ENCODE measurements at places on chromosomes 2 and 18. TPM values are rescaled to one million over a fixed set of nuclear protein-coding genes. Genes with fewer than 3 reads are reported as not detected.
A peak's percentile ranks its signal among the peaks of the same experiment; 100 is the strongest.

DNA sequence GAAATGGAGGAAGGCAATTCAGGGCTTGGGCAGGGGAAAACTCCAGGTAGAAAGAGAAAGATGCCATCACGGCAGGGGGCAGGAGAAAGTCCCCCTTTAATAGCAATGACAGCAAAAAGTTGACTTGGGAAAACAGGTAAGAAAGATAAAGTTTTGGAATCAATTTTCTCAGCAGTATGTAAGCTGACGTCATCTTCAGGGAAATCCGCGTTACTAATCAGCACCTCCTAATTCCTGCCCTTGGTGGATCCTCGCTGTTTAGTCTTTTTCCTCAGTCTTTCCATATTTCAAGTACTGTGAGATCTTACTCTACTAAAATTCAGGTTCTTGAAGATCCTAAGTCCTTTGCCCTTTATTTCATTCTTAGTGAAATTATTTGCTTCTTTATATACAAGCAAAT is 233.0 kb downstream of the MREG start:
- DNase-seq, result no peak

- no peak for DNase-seq
Measured at GRCh38 chr2:178119179-178119922, 7.1 kb downstream of the RBM45 start.

DNA sequence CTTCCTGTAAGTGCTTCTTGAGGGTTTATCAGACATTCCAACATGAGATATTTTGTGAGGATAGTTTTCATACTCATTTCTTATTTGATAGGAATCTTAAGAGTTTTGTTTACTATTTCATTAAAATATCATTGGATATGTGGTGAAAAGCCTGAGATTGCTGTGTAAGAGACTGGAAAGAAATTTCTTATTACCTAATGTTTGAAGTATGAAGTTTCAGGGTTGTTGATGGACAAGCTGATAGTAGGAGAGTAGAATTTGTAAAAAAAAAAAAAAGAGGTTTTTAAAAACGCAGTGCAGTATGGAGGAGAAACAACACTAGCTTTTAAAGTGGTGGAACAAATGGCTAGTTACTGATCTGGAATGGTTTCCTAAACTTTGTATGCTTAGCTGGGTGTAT is 7.7 kb downstream of the EPB41L5 start:
- DNase-seq, result no peak

DNA sequence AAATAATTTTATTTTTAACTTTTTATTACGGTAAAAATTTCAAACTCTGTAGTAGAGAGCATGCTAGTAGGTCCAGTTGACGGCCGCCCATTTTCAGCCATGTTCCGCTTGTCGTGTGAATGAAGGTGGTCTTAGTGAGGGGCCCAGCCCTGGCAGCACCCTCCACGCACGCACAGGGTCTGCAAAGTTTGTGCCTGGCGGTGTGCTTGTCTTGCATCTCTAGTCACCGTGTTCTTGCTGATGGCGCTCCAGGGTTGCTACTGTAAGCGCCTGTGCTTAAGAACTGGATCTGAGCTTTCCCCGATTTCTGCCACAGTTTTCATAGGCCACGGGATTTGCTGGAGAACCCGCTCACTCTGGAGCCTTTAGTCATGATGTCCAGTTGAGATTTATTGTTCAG is 28.9 kb downstream of the LDLRAD4 start:
- no peak for DNase-seq

DNA sequence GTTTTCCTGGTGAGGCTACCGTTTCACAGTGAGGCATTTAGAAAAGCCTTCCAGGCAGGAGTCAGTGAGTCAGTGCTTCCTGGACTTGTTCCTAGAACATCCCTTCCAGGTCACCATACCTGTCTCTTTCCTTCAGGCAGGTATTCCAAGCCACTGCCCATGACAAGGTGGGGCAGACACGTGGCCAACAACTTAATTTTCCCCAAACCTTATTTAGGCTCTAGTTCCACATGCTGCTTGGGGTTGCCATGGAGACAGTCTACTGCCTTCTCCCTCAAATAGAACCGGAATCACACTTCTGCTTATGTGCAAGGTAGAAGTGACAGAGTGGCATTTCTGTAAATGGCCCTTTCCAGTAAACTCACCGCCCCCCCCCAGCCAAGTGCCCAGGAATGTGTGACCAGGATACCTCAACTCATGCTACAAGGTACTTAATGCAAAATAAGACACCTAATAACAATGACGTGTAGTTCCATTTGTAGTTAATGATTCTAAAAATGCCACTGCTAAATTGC is 258.3 kb downstream of the PRKCE start:
- peak; percentile 64 for DNase-seq

DNA sequence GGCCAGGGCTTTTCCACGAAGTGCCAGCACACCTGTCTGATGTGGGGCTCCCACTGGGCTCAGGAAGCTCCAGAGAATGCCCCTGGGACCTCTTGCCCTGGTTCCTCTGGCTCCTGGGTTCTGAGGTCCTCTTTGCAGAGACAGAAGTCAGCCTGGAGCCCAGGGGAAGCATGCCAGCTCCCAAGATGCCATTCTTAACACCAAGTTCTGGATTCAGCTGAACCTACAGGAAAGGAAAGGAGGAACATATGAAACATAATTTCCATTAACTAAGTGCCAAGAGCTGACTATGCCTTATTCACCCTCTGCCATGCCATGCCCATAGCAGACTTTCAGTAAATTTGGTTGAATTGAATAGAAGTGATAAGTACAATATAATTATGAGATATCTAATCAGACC is 21.9 kb downstream of the FAM124B start:
- DNase-seq, result no peak

DNA sequence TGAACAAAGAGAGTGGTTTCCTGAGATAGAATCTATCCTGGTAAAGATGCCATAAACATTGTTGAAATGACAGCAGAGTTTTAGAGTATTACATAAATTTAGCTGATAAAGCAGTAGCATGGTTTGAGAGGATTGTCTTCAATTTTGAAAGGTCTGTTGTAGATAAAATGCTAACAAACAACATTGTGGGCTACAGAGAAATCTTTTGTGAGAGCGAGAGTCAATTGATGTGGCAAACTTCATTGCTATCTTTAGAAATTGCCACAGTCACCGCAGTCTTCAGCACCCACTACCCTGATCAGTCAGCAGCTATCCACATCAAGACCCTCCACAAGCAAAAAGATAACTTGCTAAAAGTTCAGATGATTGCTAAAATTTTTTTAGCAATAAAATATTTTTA is 17.5 kb downstream of the VRK2 start:
- DNase-seq, result no peak

DNA sequence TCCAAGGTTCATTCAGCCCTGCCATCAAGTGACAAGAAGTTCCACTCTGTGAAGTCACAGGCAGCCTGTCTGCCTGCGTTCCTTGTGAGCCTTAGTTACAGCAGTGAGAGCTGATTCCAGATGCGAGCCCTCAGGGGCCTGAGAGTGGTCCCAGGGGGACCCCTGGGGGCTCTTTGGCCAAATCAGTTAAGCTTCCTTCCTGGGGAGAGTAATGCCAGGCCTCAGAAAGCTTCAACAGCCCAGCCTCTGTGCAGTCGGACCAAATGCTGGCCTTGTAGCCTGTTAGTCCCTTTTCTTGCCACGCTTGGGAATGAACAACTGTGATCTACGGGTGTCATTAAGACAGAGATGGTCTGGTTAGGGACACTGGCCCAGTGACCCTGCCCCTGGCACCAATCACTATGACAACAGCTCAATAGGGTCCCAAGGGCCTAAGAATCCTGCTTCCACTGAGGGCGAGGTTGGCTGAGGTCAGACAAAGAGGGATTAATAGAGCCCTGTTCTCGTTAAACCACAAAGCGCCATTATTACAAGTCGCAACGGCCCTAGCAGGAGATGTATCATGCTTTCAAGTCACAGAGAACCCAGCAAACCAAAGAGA is 50.9 kb downstream of the HS1BP3 start:
- DNase-seq, result no peak

- no peak for DNase-seq
Measured at GRCh38 chr18:24274837-24275236, 122.8 kb downstream of the OSBPL1A start.

- DNase-seq, result no peak
Measured at GRCh38 chr2:147467441-147467840, 377.4 kb upstream of the ACVR2A start.

Gene RAB1A
- 85.3 TPM for total RNA-seq

Gene SP110
- 2.1 TPM for total RNA-seq
